ENCODE measurements at places on chromosomes 16 and 17.

DNA sequence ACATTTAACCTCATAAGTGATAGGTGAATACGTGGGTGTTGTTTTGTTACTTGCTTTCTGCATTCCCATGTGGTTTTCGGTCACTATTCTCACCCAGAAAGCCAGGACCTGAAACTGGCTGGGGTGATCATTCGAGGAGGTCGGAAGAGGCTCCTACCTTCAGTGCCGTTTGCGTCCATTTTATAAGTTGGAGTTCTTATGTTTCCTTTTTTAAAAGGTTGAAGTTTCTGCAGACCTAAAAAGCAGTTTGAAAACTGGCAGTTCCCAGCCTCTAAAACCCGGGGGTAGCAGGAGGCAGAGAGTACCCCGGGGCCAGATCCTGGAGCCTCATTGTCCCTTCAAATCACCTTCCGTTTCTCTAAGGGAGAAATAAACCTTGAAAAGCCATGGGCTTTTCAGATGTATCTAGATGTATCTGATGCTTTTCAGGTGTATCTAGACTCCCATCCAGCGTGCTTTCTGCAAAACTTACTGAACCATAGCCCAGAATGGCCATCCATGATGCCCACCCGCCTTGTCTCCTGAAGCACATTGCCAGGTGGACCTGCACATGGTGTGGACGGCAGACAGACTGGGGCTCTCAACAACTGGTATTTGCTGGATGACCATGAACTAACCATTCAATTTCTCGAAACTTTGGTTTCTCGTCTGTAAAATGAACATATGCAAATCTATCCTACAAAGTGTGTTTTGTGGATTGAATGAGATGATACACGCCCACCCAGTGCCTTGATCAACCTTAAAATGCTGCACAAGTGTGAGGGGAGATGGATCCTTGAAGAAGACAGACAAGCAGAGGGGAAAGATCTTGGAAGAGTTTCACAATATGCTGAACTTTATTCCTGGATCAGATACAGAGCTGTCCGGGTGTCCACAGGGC lies 1.3 kb downstream of the NLRC5 start:
- DNase-seq = no peak

GRCh38 chr16:4411684-4412083 lies 4.7 kb downstream of the CORO7 start:
- DNase-seq = no peak

- DNase-seq = no peak
Observed at GRCh38 chr17:57471868-57472368, 215.6 kb downstream of the MSI2 start.

DNA sequence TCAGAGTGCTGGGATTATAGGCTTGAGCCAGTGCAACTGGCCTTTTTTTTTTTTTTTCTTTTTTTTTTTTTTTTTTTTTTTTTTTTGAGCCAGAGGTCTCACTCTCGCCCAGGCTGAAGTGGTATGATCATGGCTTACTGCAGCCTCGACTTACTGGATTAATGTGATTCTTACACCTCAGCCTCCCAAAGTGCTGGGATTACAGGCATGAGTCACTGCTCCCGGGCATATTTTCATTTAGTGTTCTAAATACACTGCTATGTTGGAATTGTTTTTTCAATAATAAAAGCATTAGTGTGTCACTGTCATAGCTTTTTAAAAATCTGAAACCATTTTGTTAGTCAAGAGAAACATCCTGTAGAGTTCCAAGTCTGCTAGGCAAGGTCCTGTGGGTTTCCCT lies 40.3 kb downstream of the NDE1 start:
- DNase-seq = no peak

DNA sequence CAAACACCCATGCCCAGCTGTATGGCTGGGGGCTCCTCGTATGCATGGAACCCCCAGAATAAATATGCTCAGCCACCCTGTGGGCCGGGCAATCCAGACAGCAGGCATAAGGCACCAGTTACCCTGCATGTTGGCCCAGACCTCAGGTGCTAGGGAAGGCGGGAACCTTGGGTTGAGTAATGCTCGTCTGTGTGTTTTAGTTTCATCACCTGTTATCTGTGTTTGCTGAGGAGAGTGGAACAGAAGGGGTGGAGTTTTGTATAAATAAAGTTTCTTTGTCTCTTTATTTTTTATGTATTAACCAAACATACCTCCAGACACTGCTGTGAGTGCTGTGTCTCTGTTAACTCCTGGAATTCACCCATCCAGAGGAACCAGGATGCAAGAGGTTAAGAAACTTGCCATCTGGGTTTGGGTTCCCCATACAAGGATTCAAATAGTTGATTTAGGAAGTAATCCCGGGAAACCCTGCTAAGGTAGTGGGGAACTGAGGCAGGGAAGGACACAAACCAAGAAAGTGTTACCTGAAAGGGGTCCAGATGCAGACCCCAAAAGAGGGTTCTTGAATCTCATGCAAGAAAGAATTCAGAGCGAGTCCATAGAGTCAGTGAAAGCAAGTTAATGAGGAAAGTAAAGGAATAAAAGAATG lies 37.4 kb upstream of the IL21R start:
- DNase-seq = no peak
